ENCODE measurements at places on chromosomes 4 and X.

DNA sequence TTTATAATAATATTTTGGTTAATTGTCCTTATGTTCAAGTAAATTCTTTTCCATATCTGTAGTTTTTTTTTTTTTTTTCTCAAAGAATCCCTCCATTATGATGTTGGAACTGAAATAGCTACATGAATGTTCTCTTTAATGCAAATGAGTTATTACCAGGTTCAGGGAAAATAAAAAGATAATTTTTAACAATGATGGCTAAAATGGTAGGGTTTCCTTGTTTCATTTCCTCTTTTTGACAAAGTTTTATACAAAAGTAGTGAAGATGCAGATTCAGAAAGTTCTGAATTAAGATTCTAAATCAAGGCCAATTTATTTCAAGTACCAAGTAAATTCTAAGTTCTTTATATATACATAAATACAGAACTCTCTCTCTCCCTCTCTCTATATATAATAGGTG is 779.0 kb upstream of the INTU start:
- DNase-seq: no peak

DNA sequence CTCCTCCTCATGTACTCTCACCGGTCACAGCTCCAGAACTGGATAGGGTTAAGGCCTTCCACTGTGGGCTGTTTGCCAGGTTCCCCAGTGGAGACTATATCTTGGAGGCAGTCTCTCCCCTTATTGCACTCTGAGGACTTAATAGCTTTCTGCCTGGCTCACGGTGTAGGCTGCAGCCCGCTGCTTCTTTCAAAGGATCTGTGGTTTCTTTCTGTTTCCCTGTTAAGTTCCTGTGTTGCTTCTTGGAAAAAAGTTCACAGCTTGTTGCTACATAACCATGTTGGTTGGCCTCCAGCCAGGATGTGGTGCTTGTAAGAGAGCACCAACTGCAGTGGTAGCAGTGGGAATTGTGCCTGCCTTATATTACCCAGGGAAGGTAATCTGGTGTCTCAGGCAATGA is 24.9 kb upstream of the ZDHHC15 start:
- no peak for DNase-seq

GRCh38 chr4:25058796-25059195 is 28.1 kb upstream of the LGI2 start:
- no peak for DNase-seq

GRCh38 chrX:49210406-49210805 is 10.4 kb upstream of the SYP start:
- no peak for DNase-seq

DNA sequence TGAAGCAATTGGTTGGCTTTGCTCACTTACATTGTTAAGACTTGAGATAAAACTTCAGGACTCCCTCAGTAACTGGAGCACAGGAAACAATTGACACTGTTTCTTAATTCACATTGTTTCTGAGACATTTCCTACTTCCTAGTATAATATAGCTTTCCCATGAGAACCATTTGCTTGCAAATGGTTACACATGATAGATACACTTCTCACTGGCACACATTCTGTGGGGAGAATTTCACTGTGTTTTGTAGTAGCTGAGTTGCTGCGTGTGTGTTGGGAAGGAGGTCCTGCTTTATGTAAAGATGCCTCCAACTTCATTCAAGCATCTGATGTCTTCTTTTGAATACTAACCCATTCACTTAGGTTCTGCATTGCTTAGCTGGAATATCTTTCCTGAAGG is 85.3 kb upstream of the SLC4A4 start:
- no peak for DNase-seq

DNA sequence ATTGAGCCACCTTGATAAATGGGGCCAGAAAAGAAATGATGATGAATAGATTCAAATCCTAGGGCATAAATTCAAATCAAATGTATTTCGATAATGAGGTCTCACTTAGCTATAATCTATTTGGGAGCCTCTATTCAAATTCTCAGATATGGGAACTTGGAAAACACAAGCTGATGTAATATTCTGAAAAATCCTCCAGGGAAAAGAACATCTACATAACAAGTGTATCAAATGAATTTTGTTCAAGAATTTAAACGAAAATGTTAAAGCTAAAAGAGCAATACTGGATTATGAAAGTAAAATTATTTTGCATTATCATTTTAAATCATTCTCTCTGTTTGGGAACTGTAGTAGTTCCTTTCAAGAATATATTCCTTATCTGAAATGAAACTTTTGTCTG is 38.9 kb upstream of the RAP1GDS1 start:
- DNase-seq: no peak

Measured in nucleus accumbens (tissue), 56 donors.